ENCODE measurements at places on chromosomes 1 and 21. TPM values are rescaled to one million over a fixed set of nuclear protein-coding genes. Genes with fewer than 3 reads are reported as not detected.

Gene S100A8
- total RNA-seq = 1.1 TPM

DNA sequence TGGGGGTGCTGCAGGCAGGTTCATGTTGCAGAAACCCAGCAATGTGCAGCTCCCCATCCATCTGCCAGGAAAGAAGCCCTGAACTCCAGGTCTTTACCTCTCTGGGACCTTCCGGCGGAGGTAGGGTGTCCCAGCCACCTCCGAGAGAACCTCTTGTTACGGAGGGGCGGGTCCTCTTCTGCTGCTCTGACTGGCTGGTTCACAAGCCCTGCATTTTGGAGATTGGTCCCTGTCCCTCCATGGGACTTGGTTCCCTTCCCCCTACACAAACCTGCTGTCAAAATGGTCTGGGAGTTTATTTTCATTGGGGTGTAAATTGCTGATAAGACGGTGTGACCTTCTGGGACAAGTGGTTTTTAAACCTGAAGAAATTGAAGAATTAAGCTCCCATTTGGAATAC lies 8.0 kb upstream of the CELSR2 start:
- no peak for DNase-seq
- no peak overlapping the region for H3K27ac ChIP-seq
- H3K36me3 ChIP-seq = peaks cover 28% of the 10 kb centered on the region
- no peaks in the 10 kb centered on the region for H3K27me3 ChIP-seq
- H3K4me3 ChIP-seq = no peak overlapping the region
- no peaks in the 10 kb centered on the region for H3K4me1 ChIP-seq

DNA sequence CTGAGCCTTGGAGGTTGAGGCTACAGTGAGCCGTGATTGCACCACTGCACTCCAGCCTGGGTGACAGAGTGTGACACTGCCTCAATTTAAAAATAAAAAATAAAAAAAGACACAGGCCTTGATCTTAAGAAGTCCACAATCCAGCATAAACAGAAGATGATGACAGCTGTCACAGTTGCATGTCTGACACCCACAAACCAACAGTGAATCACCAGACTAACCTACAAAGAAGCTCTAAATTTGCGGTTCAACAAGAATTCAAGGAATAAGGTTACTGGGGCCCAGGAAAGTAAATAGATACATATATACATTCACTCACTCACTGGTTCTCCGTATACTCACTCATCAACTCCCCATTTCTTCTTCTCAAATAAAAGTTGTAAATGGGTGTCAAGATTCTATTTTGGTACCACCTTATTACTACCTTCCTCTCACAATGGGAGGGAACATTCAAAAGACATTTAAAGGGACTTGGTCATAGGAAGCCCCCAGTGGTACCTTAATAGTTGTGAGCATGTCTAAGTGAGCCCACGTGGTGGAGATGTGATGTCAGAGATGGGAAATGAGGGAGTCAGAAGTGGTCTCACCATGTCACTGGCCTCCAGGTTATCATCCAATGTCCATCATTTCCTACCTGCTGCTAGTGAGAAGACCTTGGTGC lies 66.9 kb upstream of the PRDX6 start:
- no peak for DNase-seq
- no peaks in the 10 kb centered on the region for H3K27me3 ChIP-seq
- no peaks in the 10 kb centered on the region for H3K36me3 ChIP-seq
- peaks cover 3% of the 10 kb centered on the region for H3K4me1 ChIP-seq
- no peak overlapping the region for H3K4me3 ChIP-seq
- H3K27ac ChIP-seq = no peak overlapping the region

DNA sequence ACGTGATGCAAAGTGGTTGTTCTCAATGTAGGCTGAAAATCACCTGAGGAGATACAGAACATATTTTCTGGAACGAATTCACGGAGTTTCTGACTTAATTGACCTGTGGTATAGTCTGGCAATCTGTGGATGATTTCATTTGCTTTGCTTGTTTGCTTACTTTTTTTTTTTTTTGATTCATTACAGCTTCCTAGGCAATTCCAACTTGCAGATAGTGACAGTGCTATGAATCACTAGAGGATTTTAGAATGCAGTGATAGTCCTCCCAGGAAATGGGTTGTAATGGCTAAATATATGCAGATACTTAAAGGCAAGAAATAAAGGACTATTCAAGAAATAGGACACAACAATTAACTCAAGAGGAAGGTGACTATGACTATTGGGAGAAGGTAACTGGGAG lies 1378.1 kb upstream of the PRMT6 start:
- H3K27me3 ChIP-seq = no peaks in the 10 kb centered on the region
- no peak overlapping the region for H3K4me3 ChIP-seq
- no peak for DNase-seq
- H3K36me3 ChIP-seq = no peaks in the 10 kb centered on the region
- no peak overlapping the region for H3K27ac ChIP-seq

DNA sequence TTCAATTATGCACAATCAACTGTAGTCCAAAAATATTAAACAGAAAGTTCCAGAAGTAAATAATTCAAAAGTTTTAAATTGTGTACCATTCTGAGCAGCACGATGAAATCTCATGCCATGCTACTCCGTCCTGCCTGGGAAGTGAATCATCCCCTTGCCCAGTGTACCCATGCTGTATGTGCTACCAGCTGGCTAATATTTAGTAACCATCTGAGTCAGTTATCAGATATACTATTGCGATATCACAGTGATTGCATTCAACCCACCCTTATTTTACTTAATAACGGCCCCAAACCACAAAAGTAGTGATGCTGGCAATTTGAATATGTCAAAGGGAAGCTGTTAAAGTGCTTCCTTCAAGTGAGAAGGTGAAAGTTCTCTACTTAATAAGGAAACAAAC lies 56.2 kb downstream of the EVI5 start:
- H3K27me3 ChIP-seq = no peaks in the 10 kb centered on the region
- no peak for DNase-seq
- H3K4me3 ChIP-seq = no peak overlapping the region
- H3K4me1 ChIP-seq = no peaks in the 10 kb centered on the region
- H3K27ac ChIP-seq = no peak overlapping the region

- H3K27me3 ChIP-seq = peaks cover 26% of the 10 kb centered on the region
- no peak overlapping the region for H3K4me3 ChIP-seq
- no peak for DNase-seq
Observed at GRCh38 chr1:40313329-40313957, 3.6 kb downstream of the COL9A2 start.

- no peak overlapping the region for H3K4me3 ChIP-seq
- DNase-seq = no peak
- no peaks in the 10 kb centered on the region for H3K36me3 ChIP-seq
- no peaks in the 10 kb centered on the region for H3K4me1 ChIP-seq
- no peak overlapping the region for H3K27ac ChIP-seq
Observed at GRCh38 chr1:14794906-14795305, 196.4 kb downstream of the KAZN start.

DNA sequence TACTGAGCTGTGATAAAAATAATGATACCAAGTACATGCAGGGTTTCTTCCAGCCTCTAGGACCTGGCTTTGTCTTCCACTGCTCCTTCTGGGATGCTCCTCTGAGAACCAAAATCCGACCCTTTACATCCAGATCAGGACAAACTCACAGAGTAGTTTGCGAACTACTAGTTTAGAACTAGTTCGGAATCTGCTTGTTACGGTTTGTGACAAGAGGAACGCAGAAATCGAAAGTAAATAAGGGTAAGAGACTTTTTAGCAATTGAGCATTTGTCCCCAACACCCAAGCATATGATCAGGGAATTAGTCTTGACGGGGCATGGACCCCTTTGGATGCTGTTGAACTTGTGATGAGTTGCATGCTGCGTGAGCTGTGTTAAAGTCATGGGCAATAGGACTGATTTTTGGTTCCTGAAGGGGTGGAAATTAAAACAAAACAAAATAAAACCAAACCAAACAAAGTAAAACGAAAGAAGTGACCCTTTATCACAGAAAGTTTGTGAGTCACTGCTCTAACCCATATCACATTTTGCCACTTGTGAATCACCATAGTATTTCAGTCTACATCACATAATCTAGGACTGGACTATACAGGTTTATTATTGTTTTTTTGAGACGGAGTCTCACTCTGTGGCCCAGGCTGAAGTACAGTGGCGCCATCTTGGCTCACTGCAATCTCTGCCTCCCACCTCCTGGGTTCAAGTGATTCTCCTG lies 35.7 kb upstream of the ERRFI1 start:
- no peaks in the 10 kb centered on the region for H3K27me3 ChIP-seq
- H3K36me3 ChIP-seq = no peaks in the 10 kb centered on the region
- H3K27ac ChIP-seq = no peak overlapping the region
- no peak overlapping the region for H3K4me3 ChIP-seq
- DNase-seq = no peak
- no peaks in the 10 kb centered on the region for H3K4me1 ChIP-seq

Gene PUM1
- 146 TPM for total RNA-seq

Gene DNAJC28
- 1.2 TPM for total RNA-seq

DNA sequence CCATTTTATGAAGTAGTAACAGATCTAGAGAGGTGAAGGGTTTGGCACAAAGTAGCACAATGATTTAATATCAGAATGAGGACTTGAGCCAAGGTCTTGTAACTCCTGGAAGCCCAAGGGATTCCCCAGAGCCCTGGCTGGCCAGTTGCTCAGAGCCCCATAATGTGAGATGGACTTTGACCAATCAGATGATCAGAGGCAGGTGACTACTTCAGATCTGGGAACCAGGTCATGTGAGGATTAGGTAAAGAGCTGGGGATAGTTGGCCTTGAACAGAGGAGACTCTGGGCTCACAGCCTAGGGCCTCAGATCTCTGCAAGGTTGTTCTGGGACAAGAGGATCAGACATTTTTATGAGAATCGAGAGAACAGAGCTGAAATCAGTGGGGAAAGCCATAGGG lies 18.9 kb downstream of the SHISAL2A start:
- H3K4me1 ChIP-seq = no peaks in the 10 kb centered on the region
- peaks cover 39% of the 10 kb centered on the region for H3K36me3 ChIP-seq
- DNase-seq = no peak
- no peak overlapping the region for H3K27ac ChIP-seq
- H3K4me3 ChIP-seq = no peak overlapping the region

- H3K27me3 ChIP-seq = no peaks in the 10 kb centered on the region
- no peaks in the 10 kb centered on the region for H3K4me1 ChIP-seq
- no peak overlapping the region for H3K27ac ChIP-seq
- H3K36me3 ChIP-seq = no peaks in the 10 kb centered on the region
- H3K4me3 ChIP-seq = no peak overlapping the region
- no peak for DNase-seq
Observed at GRCh38 chr1:200179126-200179780, 151.7 kb downstream of the NR5A2 start.

DNA sequence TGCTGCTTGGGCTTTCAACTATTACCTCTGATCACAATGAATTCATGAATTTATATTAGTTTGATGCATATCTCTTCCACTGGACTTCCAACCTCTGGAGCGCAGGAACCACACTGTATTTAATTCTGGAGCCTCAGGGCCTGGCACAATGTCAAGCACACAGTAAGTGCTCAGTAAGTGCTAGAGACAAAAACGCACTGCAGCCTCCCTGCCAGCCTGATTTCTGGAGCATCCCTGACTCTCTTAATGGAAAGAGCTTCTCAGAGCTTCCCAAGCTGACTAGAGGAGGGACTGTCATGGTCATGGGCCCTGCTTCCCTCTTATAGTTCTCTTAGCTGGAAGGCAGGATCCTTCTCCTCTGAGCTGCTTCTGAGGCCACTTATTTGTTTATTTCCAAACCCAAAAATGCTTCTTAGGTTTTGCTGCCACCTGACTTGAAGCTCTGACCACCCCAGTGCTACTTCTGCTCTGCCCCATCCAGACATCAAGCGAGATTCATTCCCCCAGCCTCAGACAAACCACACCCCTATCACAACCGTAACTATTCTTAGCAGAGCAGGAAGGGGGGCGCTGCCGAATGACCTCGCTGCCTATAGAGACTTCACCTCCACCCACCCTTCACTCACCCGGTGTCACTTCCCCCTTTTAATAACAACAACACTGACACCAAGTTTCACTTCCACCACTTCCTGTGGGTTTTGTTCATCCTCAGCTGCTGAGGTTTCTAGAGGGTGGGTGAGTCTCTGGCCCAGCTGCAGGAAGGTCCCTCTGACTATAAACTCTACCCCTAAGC lies 33.6 kb downstream of the NUAK2 start:
- H3K27ac ChIP-seq = peak overlapping the region; percentile 86
- peak overlapping the region; percentile 25 for H3K4me3 ChIP-seq
- no peaks in the 10 kb centered on the region for H3K27me3 ChIP-seq
- H3K4me1 ChIP-seq = peaks cover 55% of the 10 kb centered on the region
- no peaks in the 10 kb centered on the region for H3K36me3 ChIP-seq
